ENCODE measurements at places on chromosomes 7 and 10.

DNA sequence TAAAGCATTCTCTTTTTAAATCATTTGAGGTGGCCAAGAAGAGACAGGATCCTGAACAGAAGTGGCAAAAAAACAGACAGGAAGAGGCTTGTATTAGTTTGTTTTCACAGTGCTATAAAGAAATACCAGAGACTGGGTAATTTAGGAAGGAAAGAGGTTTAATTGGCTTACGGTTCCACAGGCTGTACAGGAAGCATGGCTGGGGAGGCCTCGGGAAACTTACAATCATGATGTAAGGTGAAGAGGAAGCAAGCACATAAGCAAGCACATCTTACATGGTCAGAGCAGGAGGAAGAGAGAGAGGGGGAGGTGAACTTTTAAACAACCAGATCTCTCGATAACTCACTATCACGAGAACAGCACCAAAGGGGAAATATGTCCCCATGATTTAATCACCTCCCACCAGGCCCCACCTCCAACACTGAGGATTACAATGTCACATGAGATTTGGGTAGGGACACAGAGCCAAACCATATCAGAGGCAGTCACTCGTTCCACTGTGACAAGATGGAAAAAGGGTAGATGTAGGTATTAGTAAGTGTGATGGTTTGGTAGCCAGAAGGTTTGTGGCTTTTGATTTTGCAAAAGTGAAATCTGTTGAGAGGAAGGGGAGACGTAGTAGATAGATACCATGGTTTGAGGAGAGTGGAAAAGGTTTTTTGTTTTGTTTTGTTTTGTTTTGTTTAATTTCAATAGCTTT, 5.1 kb downstream of the MSRB2 start:
- DNase-seq = no peak

DNA sequence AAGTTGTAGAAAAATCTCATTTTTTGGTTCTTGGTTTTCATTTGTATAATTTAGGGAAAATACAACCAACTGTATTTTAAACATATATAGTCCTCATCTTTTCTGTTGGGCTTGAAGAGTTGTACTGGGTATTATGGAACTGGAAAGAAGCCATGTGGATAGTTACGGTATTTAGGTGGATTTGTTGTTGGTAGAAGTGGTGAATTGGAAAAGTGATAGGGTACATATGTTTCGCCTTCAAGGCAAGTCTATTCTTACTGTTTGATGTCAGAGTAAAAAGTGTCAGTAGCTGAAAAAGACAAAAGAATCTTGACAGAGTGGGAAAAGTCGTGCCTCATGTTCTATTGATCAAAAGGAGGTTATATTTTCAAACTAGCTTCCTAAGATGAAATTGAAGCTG, 64.6 kb downstream of the GBF1 start:
- DNase-seq = no peak

DNA sequence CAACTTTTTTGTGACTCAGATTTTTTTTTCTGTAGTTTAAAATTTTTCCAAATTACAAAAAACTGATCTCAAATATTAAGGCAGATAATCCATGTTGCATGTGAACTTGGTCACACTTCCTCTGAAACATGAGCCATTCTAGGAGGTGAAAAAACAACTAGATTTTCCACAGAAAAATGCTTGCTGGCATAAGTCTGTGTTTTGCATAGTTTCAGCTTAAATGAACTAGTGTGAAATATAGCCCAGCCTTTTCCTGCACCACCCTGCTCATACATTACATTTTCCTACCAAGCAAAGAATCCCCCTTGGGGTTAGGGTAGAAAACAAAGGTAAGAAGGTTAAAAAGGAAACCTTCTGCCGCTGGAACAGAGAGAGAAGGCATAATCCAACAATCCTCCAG, 48.2 kb downstream of the SLC25A13 start:
- DNase-seq = no peak

DNA sequence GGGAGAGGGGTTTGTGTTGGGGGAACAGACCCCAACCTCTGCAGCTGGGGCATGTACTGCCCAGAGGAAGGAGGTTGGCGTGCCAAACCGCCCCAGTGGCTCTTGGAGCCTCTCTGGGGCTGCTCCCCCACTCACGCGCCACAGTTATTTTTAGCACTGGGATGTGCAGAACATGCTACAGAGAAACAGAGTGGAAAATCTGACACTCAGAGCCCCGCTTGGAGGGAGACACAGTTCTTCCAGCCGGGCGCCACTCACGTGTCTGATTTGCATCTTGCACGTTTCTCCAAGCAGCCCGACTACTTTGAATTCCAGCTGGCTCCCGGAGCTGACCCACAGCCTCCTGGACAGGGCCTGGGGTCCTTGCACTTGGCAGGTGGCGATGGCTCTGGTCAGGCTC, 182.0 kb downstream of the RPS24 start:
- DNase-seq = peak; percentile 29

DNA sequence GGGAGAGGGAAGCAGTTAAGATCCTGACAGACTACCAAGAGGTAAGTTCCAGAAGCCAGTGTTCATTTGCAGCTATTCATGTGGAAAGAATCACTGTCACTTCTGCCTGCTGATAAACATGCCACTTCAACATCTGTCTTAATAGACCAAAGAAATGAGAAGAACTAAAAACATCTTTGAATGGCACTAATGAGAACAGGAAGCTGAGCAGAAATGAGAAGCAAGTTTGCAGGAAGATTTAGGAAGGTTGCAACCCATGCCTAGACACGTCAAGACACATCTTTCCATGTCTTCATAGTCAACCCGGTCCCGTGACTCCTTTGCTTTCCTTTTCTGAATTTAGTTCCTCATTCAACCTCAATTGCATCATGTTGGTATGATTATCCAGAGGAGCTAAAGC, 180.0 kb downstream of the PDE1C start:
- DNase-seq = no peak

- DNase-seq = no peak
Measured at GRCh38 chr7:8931906-8932646, 498.7 kb downstream of the NXPH1 start.

- no peak for DNase-seq
Measured at GRCh38 chr10:14062528-14063260, 268.0 kb downstream of the FRMD4A start.

GRCh38 chr10:6148908-6149307, 53.8 kb upstream of the PFKFB3 start:
- DNase-seq = no peak

GRCh38 chr10:72524489-72524888, 101.4 kb downstream of the MICU1 start:
- no peak for DNase-seq

- DNase-seq = no peak
Measured at GRCh38 chr10:122577311-122577885, 16.8 kb downstream of the DMBT1 start.

GRCh38 chr7:151754142-151754590, 122.7 kb downstream of the PRKAG2 start:
- peak; percentile 99 for DNase-seq

DNA sequence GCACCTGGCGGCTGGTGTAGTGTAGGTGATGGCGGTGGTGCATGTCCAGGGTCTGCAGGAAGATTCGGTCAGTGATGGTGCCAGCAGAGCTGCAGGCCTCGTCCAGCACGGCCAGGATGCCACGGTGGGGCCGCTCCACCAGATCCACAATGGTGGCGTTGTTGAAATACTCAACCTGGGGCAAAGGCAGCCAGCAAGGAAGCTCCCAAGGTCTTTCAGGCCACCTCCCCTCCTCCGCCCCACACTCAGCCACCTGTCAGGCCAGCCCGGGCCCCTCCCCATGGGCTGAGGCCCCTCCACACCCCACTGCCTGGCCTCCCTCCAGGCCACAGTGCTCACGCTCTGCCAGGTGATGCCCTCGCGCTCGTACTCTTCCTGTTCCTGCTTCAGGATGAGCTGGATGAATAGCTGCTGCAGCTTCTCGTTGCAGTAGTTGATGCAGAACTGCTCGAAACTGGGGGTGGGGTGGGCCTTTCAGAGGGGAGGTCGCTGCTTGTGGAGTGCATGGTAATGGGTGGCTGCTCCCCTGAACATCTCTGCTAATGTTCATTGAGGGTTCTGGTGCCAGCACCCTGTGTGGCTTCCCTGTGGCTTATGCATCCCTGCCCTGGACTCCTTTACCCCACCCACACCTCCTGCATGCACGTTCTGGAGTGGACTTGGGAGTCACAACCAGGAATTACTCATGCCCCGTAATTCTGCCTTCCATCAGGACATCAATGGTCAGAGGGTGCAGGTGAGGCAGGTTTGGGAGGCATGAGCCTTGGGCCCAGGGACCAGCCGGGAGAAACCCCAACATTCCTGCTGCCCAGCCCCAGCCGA, 8.9 kb downstream of the MYO1G start:
- DNase-seq = no peak

GRCh38 chr10:60870803-60871202, 73.2 kb downstream of the RHOBTB1 start:
- DNase-seq = no peak

DNA sequence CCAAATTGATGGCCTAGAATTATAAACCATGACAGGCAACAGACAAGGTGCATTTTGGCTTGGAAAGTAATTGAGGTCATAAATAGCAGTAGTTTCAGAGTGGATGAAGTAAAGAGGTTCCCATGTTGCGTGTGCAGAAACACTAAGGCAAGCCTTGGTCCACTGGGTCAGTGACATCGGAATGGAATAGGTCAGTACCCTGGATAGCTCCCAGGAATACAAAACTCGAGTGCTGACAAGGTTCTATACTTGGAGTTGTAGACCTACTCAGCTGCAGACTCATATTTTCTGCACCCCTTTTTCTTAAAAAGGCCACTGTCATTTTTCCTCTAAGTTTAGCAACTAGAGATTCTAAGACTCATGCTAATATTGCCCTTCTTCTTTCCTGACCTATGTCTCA, 132.8 kb downstream of the DYNC1I1 start:
- no peak for DNase-seq

DNA sequence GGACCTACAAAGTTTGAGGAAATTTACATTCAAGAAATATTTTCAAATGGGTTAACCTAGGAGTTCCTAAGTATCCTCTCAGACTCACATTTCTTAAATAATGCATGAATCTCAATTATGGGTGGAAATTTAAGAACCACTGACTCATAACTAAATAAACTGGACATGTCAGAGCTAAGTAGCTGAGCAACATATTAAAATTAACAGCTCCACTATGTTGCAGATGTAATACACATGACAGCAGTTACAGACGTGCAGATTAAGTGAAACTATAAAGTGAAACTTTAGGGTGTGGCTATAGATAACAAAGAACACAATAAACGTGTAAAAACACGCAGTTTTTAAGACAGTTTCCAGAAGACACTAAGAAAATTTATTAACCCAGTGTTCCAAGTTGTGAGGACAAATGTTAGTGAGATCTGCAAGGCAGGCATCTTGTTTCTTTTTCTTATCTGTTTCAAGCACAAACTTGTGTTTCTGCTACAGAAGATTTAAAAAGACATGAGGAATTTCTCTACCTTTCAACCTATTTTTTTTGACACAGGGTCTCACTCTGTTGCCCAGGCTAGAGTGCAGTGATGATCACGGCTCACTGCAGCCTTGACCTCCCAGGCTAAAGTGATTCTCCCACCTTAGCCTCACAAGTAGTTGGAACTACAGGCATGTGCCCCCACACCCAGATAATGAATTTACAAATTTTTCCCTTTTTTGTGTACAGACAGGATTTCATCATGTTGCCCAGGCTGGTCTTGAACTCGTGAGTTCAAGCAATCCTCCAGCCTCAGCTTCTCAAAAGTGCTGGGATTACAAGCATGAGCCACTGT, 25.3 kb downstream of the DNMBP start:
- peak; percentile 69 for DNase-seq

- no peak for DNase-seq
Measured at GRCh38 chr10:78301891-78302738, 268.5 kb downstream of the RPS24 start.

DNA sequence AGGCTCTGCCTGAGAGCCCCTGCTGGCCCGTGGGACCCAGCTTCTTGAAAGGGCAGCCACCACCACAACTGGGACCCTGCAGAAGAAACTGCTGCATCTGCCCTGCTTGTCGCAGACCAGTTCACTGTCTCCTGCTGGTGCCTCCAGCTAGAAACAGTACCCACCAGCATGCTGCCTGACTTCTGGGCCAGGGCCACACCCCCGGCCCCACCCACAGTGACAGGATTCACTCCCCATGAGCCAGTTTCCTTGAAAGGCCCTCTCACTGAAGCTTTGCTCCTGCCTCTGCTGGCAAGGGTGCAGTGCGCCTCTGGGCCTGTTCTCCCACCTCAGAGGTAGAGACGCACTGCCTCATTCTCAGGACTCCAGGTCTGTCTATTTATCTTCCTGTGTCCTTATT, 32.4 kb downstream of the ANXA11 start:
- no peak for DNase-seq

DNA sequence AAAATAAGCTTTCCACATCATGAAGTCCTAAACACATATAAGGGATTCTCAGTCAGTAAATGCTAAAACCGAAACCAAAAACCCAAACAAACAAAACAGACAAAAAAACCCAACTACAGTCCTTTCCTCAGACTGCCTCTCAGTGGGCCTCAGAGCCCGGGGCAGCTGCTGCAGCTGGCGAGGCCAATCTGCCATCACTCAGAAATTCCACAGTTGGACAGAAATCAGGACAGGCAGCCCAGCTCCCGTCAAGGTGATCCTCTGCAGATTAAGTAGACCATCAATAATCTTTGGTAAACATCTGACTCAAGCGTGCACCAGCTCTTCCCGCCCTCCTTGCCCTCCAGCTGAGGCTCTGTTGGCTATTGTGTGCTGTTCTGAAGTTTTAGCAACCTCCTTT, 142.2 kb downstream of the ATXN7L1 start:
- no peak for DNase-seq

DNA sequence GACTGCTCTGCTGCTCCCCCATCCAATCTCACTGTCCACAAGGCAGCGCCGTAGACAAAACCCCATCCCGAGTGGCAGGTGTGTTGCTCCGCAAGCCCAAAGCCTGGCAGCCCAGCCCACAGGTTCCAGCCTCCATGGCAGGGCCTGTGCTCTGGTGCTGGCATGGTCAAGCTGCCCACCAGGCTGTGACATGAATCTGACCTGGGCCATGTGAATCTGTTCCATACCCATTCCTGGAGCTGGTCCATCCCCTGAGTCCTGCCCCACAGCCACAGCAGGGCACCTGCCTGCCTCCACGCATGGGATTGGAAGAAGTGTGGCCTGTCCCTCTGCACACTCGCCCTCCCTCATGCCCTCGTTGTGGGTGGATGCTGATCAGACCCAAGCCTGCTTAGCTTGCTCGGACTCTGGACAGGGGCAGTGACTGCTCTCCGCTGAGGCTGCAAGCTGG, 128.8 kb downstream of the PTPN20 start:
- no peak for DNase-seq

GRCh38 chr10:132443983-132444876, 47.2 kb downstream of the PWWP2B start:
- no peak for DNase-seq

DNA sequence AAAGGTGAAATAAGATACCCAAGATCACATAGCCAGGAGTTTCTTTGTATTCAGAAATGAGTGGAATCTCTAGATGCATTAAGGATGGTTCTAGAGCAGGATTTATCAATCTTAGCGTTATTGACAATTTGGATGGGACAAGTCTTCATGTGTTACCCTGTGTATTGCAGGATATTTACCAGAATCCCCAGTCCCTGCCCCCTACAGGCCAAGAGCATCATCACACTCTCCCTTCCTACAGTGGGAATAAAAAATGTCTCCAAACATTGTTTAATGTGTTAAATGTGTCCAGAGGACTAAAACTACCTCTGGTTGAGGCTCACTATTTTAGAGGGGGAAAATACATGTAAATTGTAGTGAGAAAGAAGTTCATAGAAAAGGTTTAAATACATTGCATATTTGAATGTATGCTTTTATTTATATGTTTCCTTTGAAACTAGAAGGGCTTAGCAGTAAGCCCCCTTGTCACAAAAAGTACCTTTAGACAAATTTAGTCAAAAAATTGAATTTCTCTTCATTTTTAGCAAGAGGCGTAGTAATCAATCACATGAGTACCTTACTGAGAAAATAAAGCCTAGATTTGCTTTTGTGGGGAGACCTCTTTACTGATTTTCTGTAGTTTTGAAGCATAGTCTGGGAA, 141.2 kb downstream of the MLLT10 start:
- peak; percentile 63 for DNase-seq

Measured in HCEC 1CT (cell line).